Posterior vena cava (tissue), 2 donors: ENCODE measurements at places on chromosomes 1 and 21. TPM values are rescaled to one million over a fixed set of nuclear protein-coding genes. Genes with fewer than 3 reads are reported as not detected.
A peak's percentile ranks its signal among the peaks of the same experiment; 100 is the strongest.

GRCh38 chr1:26574018-26574417 is 44.5 kb downstream of the RPS6KA1 start:
- peak; percentile 75 for DNase-seq

DNA sequence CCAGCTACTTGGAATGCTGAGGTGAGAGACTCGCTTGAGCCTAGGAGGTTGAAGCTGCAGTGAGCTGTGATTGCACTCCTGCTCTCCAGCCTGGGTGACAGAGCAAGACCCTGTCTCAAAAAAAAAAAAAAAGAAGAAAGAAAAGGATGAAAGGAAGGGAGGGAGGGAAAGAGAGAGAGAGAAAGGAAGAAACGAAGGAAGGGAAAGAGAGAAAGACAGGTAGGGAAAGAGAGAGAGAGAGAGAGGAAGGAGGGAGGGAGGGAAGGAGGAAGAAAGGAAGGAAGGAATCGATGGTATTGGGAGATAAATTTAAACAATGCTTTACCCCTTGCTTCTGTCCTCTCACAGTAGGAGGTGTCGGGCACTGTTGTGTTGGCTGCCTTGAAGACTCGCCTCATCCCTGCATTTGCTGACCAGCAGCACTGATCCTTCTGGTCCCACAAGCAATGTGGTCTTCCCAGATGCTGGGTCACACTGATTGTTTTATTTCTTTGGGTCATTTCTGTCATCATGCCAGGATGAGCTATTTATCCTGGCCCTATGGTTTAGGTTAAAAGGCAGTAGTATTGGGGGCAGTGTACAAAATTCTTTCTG is 30.9 kb downstream of the GPR137B start:
- no peak for DNase-seq

DNA sequence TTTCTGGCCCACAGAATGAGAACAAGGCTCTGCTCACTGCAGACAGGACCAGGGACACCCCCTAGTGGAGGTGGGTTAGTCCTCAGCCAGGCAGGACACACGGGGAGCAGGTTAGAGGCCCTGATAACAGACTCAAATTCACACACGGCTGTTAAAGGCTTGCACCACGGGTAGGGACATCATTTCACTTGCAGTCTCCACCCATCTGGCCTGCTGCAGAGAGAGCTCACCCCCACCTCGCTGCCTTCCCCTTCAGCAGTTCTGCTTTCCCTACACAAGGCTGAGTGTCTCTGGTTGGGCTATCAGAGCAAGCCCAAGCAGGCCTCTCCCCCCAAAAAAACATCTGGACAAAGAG is 20.6 kb downstream of the MEF2D start:
- DNase-seq, result peak; percentile 58

DNA sequence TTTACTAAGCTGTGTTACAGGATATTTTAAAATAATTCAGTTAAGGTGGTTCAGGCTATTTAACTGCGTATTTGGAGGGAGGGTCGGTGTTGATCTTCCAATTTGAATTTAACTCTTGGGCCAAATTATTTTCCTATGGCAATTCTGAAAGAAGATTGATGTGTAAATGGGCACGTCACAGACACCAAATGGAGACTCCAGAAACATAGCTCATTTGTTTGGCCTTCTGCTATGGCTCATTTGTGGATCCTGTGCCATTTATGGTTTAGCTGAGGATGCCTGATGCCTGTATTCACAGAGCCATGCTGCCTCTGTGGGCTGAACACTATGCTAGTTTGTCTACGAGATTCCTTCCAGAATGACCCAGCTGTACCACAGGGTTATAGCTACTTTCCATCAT is 70.6 kb downstream of the PTGER3 start:
- no peak for DNase-seq

- DNase-seq, result no peak
Observed at GRCh38 chr1:238466459-238466858, 575.7 kb upstream of the ZP4 start.

- DNase-seq, result no peak
Observed at GRCh38 chr1:19390166-19390850, 78.2 kb downstream of the SLC66A1 start.

DNA sequence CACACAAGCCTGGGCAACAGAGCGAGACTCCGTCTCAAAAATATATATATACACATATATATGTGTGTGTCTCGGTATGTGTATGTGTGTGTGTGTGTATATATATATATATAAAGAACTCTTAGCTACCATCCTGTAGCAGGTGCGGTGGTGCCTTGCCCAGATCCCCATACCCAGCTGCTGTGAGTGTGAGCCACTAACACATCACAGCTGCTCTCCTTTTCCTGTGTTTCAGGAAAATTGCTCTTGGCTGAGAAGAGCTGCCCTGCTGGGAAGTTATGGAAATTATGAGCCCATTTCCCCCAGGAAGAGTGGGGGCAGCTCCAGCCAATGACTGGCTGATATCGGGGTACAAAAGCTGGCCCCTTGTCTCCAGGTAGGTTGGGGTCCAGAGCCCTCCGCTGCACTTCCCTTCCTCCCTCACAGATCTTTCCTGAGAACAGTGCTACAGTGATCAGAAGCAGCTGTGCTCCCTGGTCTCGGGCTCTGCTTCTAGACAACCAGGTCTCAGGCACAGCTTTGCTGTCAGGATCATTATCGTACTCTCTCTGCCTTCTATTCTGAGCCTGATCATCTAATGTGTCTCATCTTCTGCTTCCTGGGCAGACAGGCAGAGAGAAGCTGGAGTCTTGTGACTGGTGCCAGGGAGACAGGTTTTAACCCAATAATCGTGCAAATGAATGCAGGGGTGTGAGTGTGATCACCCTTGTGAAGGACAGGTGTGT is 109.6 kb upstream of the ZNF678 start:
- DNase-seq, result no peak

GRCh38 chr1:109304226-109304920 is 2.4 kb downstream of the MYBPHL start:
- no peak for DNase-seq

- DNase-seq, result no peak
Observed at GRCh38 chr1:229600229-229600628, 25.7 kb downstream of the TAF5L start.

DNA sequence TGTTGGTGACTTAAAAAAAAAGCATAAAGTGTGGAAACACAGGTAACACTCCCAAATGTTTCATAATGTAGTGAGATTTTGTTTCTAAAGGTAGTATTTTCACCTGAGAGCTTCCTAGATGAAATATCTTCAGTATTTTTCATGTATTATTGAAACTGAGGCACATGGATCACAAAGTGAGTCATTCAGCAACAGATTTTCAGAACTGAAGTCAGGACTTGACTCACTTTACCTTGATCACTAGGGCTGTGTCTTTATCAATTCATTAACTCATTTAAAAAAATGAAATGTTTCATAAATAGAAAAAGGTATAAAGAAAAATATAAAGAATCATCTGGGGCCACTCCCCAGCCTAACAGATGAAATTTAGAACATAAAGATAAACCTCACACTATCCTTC is 66.5 kb upstream of the RCC1 start:
- DNase-seq, result no peak

GRCh38 chr1:56069824-56070223 is 509.5 kb downstream of the PLPP3 start:
- DNase-seq, result no peak

- peak; percentile 80 for DNase-seq
Observed at GRCh38 chr21:45550522-45551210, 8.4 kb upstream of the SLC19A1 start.

DNA sequence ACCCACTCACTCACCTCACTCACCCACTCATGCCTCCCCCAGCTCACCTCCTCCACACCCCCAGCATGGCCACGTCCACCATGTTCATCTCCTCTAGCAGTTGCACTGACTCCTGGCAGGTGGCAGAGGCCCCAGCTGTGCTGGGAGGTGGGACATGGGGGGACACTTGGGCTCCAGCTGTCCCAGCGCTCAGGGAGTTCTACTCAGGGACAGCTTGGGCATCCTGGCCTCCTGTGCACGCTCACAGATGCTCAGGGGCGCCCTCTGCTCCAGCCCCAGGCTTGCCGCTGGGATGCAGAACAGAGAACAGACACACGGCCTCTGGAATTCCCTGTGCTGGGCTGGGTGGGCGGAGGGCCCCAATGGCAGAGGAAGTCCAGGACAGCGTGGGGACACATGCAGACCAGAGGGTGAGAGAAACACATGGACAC is 5.2 kb downstream of the KRTAP10-8 start:
- no peak for DNase-seq

GRCh38 chr1:211752951-211753486 is 77.5 kb downstream of the LPGAT1 start:
- DNase-seq, result no peak

DNA sequence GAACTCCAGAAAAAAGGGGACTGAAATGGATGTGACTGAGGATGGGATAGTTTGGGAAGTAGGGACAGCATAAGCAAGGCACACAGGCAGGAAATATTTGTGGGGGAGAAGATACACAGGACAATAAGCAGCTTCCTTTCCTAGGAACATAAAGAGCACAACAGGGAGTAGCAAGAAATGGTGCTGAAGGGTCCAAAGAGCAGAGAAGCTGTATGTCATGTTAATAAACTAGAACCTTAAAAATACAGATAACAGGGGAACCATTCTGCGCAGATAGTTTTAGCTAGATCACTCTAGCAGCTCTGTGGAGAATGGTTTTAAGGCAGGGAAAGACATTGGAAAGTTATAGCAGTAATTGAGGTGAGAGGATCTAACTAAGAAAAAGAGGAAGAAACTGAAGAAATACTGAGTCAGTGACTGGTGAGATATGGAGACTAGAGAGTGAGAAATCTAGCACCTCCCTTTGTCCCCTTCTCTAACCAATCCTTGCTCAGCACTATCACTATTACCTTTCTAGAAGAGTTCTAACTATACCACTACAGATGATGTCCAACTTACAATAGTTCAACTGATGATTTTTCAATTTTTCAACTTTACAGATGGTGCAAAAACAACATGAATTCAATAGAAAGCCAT is 95.0 kb downstream of the CDC42BPA start:
- DNase-seq, result no peak

DNA sequence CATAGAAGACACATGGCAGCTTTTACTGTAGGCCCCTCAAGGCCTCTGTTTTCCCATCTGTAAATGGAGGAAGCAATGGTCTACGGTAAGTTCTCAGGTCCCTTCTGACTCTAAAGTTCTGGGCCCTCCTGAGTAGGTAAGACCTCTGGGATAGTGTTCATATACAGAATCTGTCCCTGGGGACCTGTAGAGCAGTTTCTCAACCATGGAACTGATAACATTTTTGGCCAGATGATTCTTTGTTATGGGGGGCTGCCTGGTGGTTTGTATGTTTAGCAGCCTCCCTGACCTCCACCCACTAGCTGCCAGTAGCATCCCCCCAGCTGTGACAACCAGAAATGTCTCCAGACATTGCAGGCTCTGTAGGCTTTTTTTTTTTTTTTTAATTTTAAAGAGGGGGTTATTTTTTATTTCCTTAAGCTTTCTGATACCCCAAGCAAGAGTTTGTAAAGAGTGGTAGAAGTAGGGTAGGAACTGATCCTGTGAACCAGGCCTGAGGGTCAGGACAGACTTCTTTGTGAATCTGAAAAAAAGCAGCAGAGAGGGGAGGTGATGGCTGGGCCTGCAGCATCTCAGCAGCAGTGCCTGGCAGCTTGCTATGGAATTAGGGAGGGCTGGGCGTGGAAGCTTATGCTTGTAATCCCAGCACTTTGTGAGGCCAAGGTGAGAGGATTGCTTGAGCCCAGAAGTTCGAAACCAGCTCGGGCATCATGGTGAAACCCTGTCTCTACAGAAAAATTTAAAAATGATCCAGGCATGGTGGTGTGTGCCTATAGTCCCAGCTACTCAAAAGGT is 20.2 kb upstream of the TCEA3 start:
- DNase-seq, result peak; percentile 76

- DNase-seq, result no peak
Observed at GRCh38 chr1:42214447-42214871, 49.9 kb upstream of the GUCA2A start.

DNA sequence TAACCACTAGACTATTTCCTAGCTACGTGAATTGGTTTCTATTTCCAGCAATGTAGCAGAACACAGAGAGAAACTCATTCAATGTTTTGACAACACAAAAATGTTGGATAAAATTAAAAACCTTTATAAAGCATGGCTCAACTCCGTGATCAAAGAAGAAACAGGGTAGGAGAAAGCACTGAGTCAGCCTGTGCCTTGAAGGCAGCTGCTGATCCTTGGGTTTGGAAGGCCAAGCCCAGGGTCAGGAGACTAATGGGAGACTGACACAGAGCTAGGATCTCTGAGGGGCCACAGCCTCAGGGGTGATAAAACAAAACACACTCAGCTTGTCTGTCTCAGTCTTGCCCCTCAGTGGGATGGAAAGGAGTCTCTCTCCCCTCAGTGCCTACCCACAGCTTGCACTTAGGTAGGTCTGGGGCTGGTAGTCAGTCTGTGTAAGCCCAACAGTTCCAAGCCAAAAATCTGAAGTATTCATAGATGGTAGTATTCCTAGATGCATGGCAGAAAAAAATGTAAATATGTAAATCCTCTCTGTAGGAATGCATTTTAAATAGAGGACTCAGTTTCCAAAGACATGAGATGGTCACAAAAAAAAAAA is 53.3 kb downstream of the B3GALNT2 start:
- no peak for DNase-seq

DNA sequence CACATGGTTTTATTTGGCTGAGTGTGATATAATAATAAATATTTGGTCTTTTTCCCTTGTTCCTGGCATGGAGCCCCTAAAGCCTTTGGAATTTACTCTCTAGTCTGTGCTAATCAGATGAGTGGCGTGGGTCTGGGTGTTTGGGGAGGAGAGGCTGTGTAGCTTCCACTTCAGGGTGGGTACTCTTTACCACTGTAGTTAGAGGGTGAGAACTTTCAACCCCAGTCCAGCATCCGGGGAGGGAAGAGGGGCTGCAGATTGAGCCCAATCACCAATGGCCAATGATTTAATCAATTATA is 20.0 kb downstream of the USP25 start:
- no peak for DNase-seq

- no peak for DNase-seq
Observed at GRCh38 chr1:67496329-67496728, 66.1 kb upstream of the SERBP1 start.

DNA sequence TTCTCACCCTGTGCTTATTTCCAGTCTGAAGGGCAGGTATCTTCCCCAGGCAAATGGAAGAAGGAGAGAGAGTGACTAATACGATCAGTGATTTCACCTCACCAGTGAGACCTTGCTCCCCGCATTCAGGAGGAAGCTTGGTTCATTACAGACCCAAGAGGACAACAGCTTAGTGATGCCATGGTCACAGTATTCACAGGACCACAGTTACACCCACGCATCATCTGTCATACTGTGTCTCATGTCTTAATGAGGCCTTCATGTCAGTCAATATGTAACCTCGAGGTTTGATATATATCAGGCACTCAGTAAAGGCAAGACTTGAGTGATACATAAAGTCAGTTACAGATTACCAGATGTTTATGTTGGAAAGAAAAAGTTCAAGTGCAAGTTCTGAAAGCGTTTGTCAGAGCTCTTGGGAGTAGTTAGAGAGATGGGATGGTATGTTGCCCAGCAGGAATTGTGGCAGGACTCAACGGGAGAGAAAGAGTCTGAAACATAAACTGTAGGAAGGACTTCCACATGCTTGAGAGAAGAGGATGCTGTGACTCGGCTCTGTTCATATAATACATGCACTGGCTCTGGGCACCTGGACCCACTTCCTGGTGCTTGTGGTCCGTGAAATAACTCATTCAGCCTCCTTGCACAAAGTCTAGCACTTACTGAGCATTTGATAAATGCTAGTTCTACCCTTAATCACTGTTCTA is 33.3 kb downstream of the GNPAT start:
- DNase-seq, result no peak

- DNase-seq, result no peak
Observed at GRCh38 chr1:24927988-24928688, 1.9 kb downstream of the RUNX3 start.

Gene IL19
- total RNA-seq, result not detected

Gene OR2T11
- not detected for total RNA-seq

Gene FAM78B
- 4.0 TPM for total RNA-seq

Gene FOXO6
- total RNA-seq, result 0.62 TPM

Gene SYT2
- not detected for total RNA-seq

Gene NBPF4
- not detected for total RNA-seq

Gene SLC5A9
- total RNA-seq, result 0.67 TPM

Gene SLC9C2
- not detected for total RNA-seq
